Activated T-cell treated with anti-CD3 and anti-CD28 coated beads, Interleukin-2, amount 50 U/mL, for 48 hours (primary cell): ENCODE measurements at places on chromosomes 4 and X.

DNA sequence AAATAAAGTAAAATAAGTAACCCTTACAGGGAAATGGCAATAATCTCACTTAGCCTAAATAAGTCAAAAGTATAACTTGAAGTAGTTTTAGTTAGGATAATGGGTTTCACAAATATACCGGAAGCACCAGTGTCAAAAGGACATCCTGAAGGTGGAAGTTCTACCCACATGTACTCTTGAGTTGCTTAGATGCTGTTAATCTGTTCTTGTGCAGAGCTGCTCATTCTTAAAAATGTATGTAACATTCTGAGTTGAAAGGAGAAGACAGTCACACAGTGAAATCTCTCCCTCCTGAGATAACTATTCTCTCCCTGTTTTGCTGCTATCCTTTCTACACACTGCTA is 11.2 kb upstream of the CCNG2 start:
- DNase-seq = no peak

DNA sequence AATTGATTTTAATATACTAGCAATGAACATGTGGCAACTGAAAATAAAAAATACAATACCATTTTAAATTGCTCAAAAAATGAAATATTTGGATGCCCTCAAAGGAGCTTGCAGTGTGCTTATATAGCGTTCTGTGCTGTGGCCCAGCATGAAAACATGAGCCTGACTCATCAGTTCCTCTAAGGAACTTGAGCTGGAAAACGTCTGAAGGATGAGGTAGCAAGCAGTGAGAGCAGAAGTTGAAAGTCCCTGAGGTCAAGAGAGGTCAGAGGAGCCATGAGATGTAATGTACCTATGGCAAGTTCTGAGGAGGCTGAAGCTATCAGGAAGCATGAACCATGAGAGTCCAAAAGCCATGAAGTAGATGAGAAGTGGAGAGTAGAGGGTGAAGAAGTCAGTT is 59.7 kb downstream of the HMGB3 start:
- DNase-seq = no peak

DNA sequence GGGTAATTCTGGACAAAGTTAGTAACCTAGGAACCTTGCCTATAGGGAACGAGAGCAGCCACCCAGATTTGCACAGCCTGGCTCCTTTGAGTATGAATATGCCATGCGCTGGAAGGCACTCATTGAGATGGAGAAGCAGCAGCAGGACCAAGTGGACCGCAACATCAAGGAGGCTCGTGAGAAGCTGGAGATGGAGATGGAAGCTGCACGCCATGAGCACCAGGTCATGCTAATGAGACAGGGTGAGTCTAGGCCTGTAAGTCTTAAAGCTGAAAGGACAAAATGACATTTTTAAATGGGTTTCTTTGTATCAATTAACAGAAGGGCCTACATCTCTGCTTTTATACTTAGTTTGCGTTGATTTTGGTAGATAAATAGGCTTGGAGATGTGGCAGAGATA is 4.7 kb upstream of the ITGB1BP2 start:
- DNase-seq = no peak

- DNase-seq = no peak
Measured at GRCh38 chr4:5478169-5478568, 230.2 kb downstream of the EVC2 start.

GRCh38 chr4:87026800-87027495 is 92.1 kb downstream of the AFF1 start:
- DNase-seq = no peak
